ENCODE measurements at places on chromosomes 2 and 18.
A peak's percentile ranks its signal among the peaks of the same experiment; 100 is the strongest.

DNA sequence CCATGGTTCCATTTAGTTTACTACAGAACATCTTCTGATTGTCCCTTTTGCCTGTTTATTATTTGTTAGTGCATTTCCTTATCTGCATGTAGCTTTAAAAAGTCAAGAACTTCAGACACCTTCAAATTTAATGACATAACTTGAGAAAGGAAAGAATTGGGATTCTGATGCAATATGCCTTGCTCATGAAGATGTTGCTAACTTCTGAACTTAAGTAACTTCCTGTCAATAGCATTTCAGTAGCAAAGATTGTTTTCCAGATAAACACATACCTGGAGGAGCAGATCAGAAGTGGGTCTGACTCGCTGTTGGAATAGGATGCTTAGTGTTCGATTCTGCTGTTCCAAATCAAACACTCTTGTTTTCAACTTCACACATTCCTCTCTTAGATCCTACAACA lies 190.2 kb upstream of the LYPD1 start:
- no peak overlapping the region for H3K4me3 ChIP-seq
- no peaks in the 10 kb centered on the region for H3K27me3 ChIP-seq

GRCh38 chr2:64462940-64463700 lies 9.2 kb downstream of the LGALSL start:
- DNase-seq, result no peak
- no peaks in the 10 kb centered on the region for H3K27me3 ChIP-seq
- H3K27ac ChIP-seq, result no peak overlapping the region
- no peaks in the 10 kb centered on the region for H3K36me3 ChIP-seq
- no peaks in the 10 kb centered on the region for H3K4me1 ChIP-seq

GRCh38 chr2:6524691-6525474 lies 340.8 kb downstream of the CMPK2 start:
- H3K36me3 ChIP-seq, result no peaks in the 10 kb centered on the region
- H3K27me3 ChIP-seq, result no peaks in the 10 kb centered on the region
- no peaks in the 10 kb centered on the region for H3K4me1 ChIP-seq
- H3K27ac ChIP-seq, result no peak overlapping the region
- H3K4me3 ChIP-seq, result no peak overlapping the region

DNA sequence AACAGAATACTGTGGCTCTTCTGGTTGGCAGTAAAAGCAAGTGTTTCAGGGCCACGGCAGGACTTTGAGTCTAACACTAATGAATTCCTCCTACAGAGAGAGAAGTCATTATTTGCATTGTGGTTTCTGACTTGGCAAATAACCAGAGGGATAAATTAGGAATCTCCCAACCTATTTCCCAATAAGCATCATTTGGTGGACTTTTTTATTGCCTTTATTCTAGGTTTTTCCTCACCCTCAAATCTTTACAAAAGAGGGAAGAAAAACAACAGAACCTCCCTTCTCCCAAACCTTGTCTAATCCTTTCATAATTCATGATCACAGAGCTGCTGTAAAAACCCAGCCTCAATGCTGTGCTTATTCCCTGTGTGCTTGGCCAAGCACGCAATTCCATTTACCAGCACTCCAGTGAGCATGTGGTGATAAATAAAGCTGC lies 179.7 kb downstream of the AGPS start:
- peaks cover 5% of the 10 kb centered on the region for H3K36me3 ChIP-seq
- H3K27me3 ChIP-seq, result no peaks in the 10 kb centered on the region
- H3K27ac ChIP-seq, result no peak overlapping the region
- no peak for DNase-seq

- H3K27me3 ChIP-seq, result no peaks in the 10 kb centered on the region
- H3K27ac ChIP-seq, result no peak overlapping the region
- no peaks in the 10 kb centered on the region for H3K36me3 ChIP-seq
- H3K4me3 ChIP-seq, result no peak overlapping the region
- DNase-seq, result no peak
Observed at GRCh38 chr2:129347486-129348217, 631.8 kb upstream of the RAB6C start.

GRCh38 chr2:220815698-220816097 lies 756.4 kb downstream of the EPHA4 start:
- H3K4me1 ChIP-seq, result no peaks in the 10 kb centered on the region
- H3K27me3 ChIP-seq, result peaks cover 10% of the 10 kb centered on the region
- no peak for DNase-seq
- no peaks in the 10 kb centered on the region for H3K36me3 ChIP-seq
- no peak overlapping the region for H3K4me3 ChIP-seq
- no peak overlapping the region for H3K27ac ChIP-seq

GRCh38 chr2:54899576-54900200 lies 150.6 kb downstream of the RTN4 start:
- H3K27ac ChIP-seq, result no peak overlapping the region
- peaks cover 7% of the 10 kb centered on the region for H3K27me3 ChIP-seq
- peaks cover 17% of the 10 kb centered on the region for H3K4me1 ChIP-seq
- DNase-seq, result no peak
- no peak overlapping the region for H3K4me3 ChIP-seq
- H3K36me3 ChIP-seq, result no peaks in the 10 kb centered on the region

GRCh38 chr2:8676191-8676920 lies 5.5 kb upstream of the ID2 start:
- no peak overlapping the region for H3K4me3 ChIP-seq
- no peak for DNase-seq
- H3K27me3 ChIP-seq, result no peaks in the 10 kb centered on the region
- peaks cover 29% of the 10 kb centered on the region for H3K4me1 ChIP-seq
- H3K36me3 ChIP-seq, result peaks cover 21% of the 10 kb centered on the region

DNA sequence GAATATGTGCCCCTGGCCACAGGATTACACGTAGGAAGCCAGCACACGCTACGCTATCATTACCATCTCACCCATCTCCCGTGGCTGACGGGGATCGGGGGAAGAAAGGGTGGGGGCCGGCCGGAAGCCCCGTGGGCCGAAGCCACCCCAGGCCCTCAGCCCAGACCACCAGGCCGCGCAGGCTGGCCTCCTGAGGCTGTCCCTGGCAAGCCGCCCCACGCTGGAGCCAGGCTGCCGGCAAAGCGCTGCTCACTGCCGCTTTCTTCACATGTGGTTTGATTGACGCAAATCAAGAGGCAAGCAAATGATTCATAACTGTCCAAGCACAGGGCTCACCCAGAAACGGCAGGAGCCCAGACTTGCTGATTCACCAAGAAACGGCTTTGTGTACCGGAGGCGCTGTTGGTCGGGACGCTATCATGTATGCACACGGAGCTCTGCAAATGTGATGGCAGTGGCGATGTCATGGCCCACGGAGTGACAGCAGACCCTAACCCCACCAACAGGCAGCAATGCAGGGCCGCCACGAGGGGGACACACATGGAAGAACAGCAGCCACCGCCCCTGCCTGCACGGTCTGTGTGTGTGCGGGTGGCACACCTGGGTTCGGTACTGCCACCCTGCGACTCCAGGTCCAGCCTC lies 125.7 kb downstream of the HDAC4 start:
- H3K36me3 ChIP-seq, result peaks cover 8% of the 10 kb centered on the region
- peaks cover 39% of the 10 kb centered on the region for H3K4me1 ChIP-seq
- no peaks in the 10 kb centered on the region for H3K27me3 ChIP-seq
- peak; percentile 58 for DNase-seq
- H3K4me3 ChIP-seq, result peak overlapping the region; percentile 79

- no peak overlapping the region for H3K27ac ChIP-seq
- no peak for DNase-seq
- H3K4me1 ChIP-seq, result no peaks in the 10 kb centered on the region
- H3K36me3 ChIP-seq, result no peaks in the 10 kb centered on the region
- no peak overlapping the region for H3K4me3 ChIP-seq
Observed at GRCh38 chr2:203583701-203584100, 48.6 kb upstream of the RAPH1 start.

GRCh38 chr2:28678944-28679343 lies 72.7 kb upstream of the PPP1CB start:
- H3K27ac ChIP-seq, result no peak overlapping the region
- no peaks in the 10 kb centered on the region for H3K36me3 ChIP-seq
- no peaks in the 10 kb centered on the region for H3K27me3 ChIP-seq
- H3K4me1 ChIP-seq, result peaks cover 15% of the 10 kb centered on the region
- H3K4me3 ChIP-seq, result no peak overlapping the region

Measured in central memory CD8-positive, alpha-beta T cell (primary cell).